Caco-2 (cell line): ENCODE measurements at places on chromosomes 6 and 20.

DNA sequence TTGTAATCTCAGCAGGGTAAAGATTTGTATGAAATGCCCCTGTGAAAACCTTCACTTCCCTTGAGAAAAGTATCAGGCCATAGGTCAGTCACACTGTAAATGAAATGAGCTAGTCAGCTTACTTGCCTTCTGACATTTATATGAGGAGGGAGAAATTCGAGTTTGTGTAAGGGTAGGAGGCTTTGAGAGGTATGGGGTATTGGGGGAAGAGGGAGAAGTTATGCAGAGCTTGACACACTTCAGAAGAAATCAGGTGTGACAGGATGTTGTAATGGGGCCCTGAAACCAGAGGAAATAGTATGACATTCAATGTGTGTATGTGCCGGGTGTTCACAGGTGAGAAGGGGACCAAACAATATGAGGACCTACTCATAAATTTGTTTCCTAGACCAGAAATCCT, 64.2 kb upstream of the CCN6 start:
- no peaks in the 10 kb centered on the region for H3K36me3 ChIP-seq
- DNase-seq: no peak

- H3K4me3 ChIP-seq: no peak overlapping the region
- DNase-seq: no peak
- H3K36me3 ChIP-seq: no peaks in the 10 kb centered on the region
- peaks cover 27% of the 10 kb centered on the region for H3K4me1 ChIP-seq
- no peak overlapping the region for H3K27ac ChIP-seq
- H3K27me3 ChIP-seq: no peaks in the 10 kb centered on the region
Measured at GRCh38 chr6:2848851-2849250, 7.2 kb upstream of the SERPINB1 start.

DNA sequence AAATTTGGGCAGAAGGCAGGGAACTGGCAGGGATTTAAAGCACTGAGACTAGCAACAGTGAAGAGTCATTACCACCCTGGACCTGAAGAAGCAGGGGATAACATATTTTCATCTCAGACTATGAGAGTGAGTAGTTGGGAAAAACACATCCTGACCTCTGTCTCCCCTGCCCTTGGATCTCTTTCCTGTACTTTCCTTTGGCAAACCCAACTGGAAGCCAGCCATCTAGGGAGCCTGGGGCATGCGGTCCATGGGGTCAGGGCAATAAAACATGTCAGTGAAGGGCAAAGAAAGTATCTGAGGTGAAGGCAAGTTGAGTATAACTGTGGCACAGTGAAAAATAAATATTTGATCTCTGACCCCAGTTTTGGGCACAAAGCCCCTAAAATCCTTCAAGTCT, 698.2 kb downstream of the DOK5 start:
- no peak for DNase-seq
- H3K4me1 ChIP-seq: no peaks in the 10 kb centered on the region
- H3K27me3 ChIP-seq: no peaks in the 10 kb centered on the region
- H3K4me3 ChIP-seq: no peak overlapping the region

DNA sequence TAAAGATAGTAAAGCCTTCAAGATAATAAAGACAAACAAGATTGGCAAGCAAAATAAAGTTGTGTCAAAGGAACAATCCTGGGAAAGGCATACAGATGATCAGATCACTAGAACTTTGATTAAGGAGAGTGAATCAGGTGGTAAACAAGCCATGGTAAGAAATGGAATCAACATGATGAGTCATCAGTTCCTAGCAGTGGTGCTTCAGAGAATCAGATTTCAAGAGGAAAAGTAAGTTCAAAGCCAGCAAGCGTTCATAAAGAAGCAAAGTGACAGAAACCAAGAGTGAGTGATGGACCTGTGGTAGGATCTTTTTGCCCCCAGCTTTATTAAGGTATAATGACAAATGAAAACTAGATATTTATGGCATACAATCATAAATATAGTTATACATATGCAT, 340.4 kb downstream of the TPBG start:
- no peak overlapping the region for H3K4me3 ChIP-seq
- DNase-seq: no peak
- no peak overlapping the region for H3K27ac ChIP-seq
- no peaks in the 10 kb centered on the region for H3K36me3 ChIP-seq
- H3K4me1 ChIP-seq: no peaks in the 10 kb centered on the region
- no peaks in the 10 kb centered on the region for H3K27me3 ChIP-seq
